ENCODE measurements at places on chromosomes 5 and 9. TPM values are rescaled to one million over a fixed set of nuclear protein-coding genes. Genes with fewer than 3 reads are reported as not detected.

PDCD1LG2 gene
- 0.30 TPM for total RNA-seq

IFNB1 gene
- total RNA-seq: not detected

PCDHGA1 gene
- 0.29 TPM for total RNA-seq

KLHL3 gene
- 0.44 TPM for total RNA-seq

EPB41L4B gene
- 23.6 TPM for total RNA-seq

VLDLR gene
- 23.6 TPM for total RNA-seq

CDC20B gene
- total RNA-seq: 0.07 TPM

CTSL gene
- 618 TPM for total RNA-seq

FRRS1L gene
- total RNA-seq: 0.15 TPM

GFI1B gene
- 0.10 TPM for total RNA-seq

C5orf63 gene
- total RNA-seq: 2.9 TPM

NSMF gene
- 41.9 TPM for total RNA-seq

FGF10 gene
- total RNA-seq: not detected

MEF2C gene
- 0.02 TPM for total RNA-seq

WDR38 gene
- total RNA-seq: 0.13 TPM

CHSY3 gene
- total RNA-seq: 0.09 TPM

ZNF454 gene
- total RNA-seq: not detected

WHRN gene
- 6.4 TPM for total RNA-seq

HK3 gene
- 0.10 TPM for total RNA-seq

EPB41L4A gene
- total RNA-seq: 2.5 TPM

FAM169A gene
- 7.0 TPM for total RNA-seq

PTGER4 gene
- total RNA-seq: 5.5 TPM

TMEM174 gene
- not detected for total RNA-seq

STPG3 gene
- total RNA-seq: not detected

ZFP37 gene
- total RNA-seq: 2.5 TPM

OSMR gene
- 47.0 TPM for total RNA-seq

MELK gene
- total RNA-seq: 78.0 TPM

FGF18 gene
- total RNA-seq: 2.5 TPM

RUSC2 gene
- total RNA-seq: 31.9 TPM
